ENCODE measurements at places on chromosomes 2 and 18.

GRCh38 chr2:42141687-42142546 is 27.2 kb upstream of the EML4 start:
- peak; percentile 89 for DNase-seq

- peak; percentile 24 for DNase-seq
Observed at GRCh38 chr2:211901226-211901846, 637.3 kb downstream of the ERBB4 start.

- no peak for DNase-seq
Observed at GRCh38 chr2:156891609-156892008, 365.9 kb upstream of the GALNT5 start.

- no peak for DNase-seq
Observed at GRCh38 chr2:27288610-27289009, 6.4 kb downstream of the TRIM54 start.

GRCh38 chr2:43100883-43101662 is 125.3 kb downstream of the ZFP36L2 start:
- peak; percentile 82 for DNase-seq

DNA sequence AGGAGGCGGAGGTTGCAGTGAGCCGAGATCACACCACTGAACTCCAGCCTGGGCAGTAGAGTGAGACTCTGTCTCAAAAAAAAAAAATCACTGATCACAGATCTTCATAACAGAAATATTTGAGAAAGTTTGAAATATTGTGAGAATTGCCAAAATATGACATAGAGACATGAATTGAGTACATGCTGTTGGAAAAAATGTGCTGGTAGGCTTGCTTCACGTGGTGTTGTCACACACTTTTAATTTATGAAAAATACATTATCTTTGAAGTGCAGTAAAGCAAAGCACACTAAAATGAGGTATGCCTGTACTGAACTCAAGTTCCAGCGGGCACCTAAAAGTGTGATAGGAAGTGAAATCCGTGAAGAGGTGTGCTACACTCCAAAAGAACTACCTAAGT is 152.6 kb downstream of the TMEFF2 start:
- no peak for DNase-seq

GRCh38 chr2:166468124-166469024 is 25.7 kb downstream of the SCN7A start:
- no peak for DNase-seq

DNA sequence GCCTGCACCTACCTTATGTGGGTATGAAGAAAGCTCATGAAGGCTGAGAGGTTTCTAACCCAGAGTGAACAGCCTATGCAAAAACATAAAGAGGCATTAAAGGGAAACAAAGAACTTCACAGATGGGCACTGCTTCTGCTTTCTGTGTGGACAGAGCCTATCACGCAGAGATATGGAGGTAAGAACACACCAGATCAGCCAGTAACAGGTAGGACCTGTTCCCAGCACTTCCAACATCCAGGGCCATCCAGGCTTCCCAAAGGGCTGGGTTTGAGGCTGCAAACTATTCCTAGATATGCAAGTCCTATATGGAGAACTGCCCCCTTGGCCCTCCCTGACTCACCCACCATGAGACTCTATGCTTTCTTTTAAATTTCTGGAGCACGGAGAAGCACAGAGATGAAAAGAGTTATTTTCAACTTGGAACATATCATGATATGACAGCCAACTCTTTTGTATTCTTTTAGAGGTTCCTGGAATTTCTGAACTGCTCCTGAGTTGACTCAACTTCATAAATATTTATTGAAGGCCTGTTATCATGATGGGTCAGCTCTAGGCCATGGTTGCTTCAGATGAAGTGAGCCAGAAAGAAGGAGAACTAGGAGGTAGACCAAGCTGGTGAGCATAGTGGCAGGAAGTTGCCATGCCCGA is 77.4 kb upstream of the PPP1CB start:
- DNase-seq: no peak

DNA sequence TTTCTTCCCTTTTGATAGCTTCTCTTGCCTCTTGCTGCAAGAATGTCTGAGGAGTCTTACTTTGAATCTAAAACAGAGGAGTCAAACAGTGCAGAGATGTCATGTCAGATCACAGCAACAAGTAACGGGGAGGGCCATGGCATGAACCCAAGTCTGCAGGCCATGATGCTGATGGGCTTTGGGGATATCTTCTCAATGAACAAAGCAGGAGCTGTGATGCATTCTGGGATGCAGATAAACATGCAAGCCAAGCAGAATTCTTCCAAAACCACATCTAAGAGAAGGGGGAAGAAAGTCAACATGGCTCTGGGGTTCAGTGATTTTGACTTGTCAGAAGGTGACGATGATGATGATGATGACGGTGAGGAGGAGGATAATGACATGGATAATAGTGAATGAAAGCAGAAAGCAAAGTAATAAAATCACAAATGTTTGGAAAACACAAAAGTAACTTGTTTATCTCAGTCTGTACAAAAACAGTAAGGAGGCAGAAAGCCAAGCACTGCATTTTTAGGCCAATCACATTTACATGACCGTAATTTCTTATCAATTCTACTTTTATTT is 133.5 kb upstream of the CDCA7 start:
- DNase-seq: no peak

DNA sequence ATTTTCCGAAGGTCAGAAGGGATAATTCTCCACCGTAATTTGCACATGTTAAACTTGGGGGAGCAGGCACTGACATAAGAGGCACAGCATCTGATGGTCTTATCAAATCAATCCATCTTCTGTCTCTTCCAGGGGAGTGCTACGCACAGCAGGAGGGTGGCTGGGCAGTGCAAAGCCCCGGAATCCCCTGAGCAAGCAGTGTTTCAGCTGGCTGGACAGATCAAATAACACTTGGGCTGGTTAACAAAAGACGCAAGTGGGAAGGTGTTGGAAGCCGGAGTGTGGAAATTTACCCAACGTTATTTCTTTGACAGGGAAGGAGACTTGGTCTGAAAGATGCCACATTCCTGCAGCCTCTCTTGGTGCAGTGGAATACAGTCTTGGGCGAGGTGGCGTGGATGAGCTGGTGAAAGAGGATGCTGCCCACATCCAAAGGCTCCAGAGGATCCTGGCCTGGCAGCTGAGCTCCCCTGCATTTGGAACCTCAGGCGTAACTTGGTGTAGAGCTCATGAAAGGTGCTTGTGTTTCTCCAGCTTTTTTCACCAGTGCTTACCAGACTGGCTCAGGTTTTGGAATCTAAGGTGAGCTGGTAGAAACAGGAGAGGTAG is 103.0 kb downstream of the MAPK4 start:
- peak; percentile 26 for DNase-seq

GRCh38 chr18:29163596-29163995 is 986.7 kb upstream of the CDH2 start:
- no peak for DNase-seq

DNA sequence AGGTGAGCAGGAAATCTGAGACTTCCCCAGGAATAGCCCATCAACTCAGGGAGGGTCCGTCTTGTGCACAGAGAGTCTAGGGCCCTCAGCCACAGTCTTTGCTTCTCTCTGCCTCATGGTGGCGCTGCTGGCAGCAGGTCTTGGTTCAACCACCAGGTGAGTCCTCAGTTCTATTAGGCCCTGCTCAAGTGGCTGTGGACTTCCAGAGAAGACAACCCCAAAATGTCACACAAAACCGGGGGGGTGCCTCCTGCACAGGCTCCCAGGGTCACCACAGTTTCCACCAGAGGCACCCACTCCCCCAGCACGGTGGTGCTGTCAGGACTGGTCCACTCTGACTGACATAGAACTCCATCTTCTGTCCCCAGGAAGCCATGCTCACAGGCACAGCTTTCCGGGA is 2.4 kb upstream of the CHRNG start:
- no peak for DNase-seq

- peak; percentile 53 for DNase-seq
Observed at GRCh38 chr18:11327391-11328009, 178.1 kb upstream of the PIEZO2 start.

DNA sequence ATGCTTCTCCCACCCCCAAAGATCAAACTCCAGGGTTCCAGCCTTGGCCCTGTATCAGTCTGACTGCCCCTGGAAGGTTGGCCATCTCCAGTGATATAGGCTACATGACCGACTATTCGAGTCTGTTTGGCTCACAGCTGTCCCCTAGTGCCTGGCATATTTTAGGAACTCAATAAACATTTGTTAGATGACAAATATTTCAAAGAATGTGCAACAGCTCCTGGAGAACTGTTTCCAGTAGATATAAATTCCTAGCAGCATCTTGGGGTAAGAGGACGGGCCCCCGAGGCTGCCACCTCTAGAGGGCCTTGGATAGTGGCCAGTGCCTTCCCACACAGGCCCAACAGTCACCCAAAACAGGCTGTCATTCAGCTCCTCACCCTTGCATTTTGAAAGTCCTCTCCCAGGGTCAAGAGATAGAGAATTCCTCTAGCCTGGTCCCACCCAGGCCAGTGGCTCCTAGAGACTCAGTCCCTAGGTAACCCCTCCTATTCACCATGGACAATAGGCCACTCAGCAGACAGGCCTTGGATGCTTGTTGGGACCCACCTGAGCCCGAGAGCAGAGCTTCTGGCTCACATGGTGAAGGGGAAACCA is 45.1 kb upstream of the ATP6V1B1 start:
- no peak for DNase-seq

DNA sequence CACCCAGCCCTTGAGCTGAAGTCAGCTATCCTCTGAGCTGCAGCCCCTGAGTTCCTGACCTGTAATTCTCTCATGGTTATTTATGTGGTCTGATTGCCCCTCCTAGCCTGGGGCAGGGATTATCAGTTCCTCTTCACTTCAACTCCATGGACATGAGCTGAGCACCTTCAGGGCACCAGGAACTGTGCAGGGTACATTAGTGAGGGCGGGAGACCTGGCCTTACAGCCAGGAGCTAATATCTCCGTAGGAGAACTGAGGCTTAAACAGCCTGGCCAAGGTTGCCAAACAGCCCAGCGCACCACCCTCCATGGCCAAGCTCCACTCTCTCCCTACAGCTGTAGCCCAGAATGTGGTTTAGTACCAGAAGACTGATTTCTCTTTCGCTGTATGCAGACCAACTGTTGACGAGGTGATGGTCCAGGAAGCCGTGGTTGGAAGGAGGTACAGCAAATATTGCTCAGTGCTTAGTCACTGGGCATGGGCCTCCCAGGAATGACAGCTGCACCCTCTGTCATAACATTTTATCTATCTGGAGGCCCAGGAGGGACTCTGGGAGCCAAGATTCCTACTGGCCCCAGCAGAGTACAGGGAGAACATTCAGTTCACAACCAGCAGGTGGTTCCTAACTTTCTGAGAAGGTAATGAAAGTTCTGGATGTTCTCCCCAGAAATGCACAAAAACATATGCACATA is 228.7 kb upstream of the SIX2 start:
- DNase-seq: peak; percentile 77

GRCh38 chr2:56713978-56714377 is 530.2 kb downstream of the CCDC85A start:
- DNase-seq: no peak
